Articular chondrocyte of knee joint (primary cell): ENCODE measurements at places on chromosomes 7 and 10. TPM values are rescaled to one million over a fixed set of nuclear protein-coding genes. Genes with fewer than 3 reads are reported as not detected.

BAIAP2L1 gene
- 16.1 and 17.5 TPM in 2 replicates for total RNA-seq

GIMAP2 gene
- total RNA-seq = 6.1 and 9.9 TPM in 2 replicates

TBC1D12 gene
- 51.0 and 63.8 TPM in 2 replicates for total RNA-seq

AKR1C8 gene
- 0.22 TPM in 1 of 2 replicates, not detected in the other for total RNA-seq

YKT6 gene
- total RNA-seq = 82.8 and 104 TPM in 2 replicates

ANXA8L1 gene
- 0.32 TPM in 1 of 2 replicates, not detected in the other for total RNA-seq

GNA12 gene
- 24.1 and 24.8 TPM in 2 replicates for total RNA-seq

CHST15 gene
- 43.9 and 73.6 TPM in 2 replicates for total RNA-seq

TMEM229A gene
- not detected in 2 replicates for total RNA-seq

CPA2 gene
- 0.26 and 0.43 TPM in 2 replicates for total RNA-seq

AMZ1 gene
- total RNA-seq = 0.65 and 0.86 TPM in 2 replicates

ASAH2B gene
- total RNA-seq = 4.6 and 6.3 TPM in 2 replicates

PNLIP gene
- not detected in 2 replicates for total RNA-seq

TAC1 gene
- total RNA-seq = not detected in 2 replicates

OR2F2 gene
- 0.11 TPM in 1 of 2 replicates, not detected in the other for total RNA-seq

THNSL1 gene
- total RNA-seq = 4.2 and 5.7 TPM in 2 replicates

TMEM196 gene
- 0.11 and 0.13 TPM in 2 replicates for total RNA-seq

NOD1 gene
- total RNA-seq = 12.2 and 13.3 TPM in 2 replicates

CTAGE6 gene
- total RNA-seq = 3.4 and 3.8 TPM in 2 replicates

EPC1 gene
- total RNA-seq = 35.7 and 37.1 TPM in 2 replicates

GNG11 gene
- total RNA-seq = 11.5 and 15.2 TPM in 2 replicates

PIK3AP1 gene
- total RNA-seq = 0.26 and 0.32 TPM in 2 replicates

TRA2A gene
- total RNA-seq = 33.6 and 40.6 TPM in 2 replicates

TMEM140 gene
- total RNA-seq = 12.0 and 18.5 TPM in 2 replicates

ACBD7 gene
- total RNA-seq = 1.0 and 2.4 TPM in 2 replicates

HECTD2 gene
- 23.3 and 33.8 TPM in 2 replicates for total RNA-seq

EGR2 gene
- total RNA-seq = 0.13 and 0.86 TPM in 2 replicates

CCDC172 gene
- total RNA-seq = not detected in 2 replicates

NUDT1 gene
- total RNA-seq = 19.3 and 25.2 TPM in 2 replicates
